Right ventricle myocardium inferior (tissue), 1 donor: ENCODE measurements at places on chromosomes 4 and X. TPM values are rescaled to one million over a fixed set of nuclear protein-coding genes. Genes with fewer than 3 reads are reported as not detected.

Gene SLC9A7
- 2.5 TPM for total RNA-seq

Gene PF4V1
- not detected for total RNA-seq

Gene PCDH10
- total RNA-seq = 0.03 TPM

Gene FAM9C
- 0.38 TPM for total RNA-seq

Gene PGM2
- total RNA-seq = 13.1 TPM

Gene FANCB
- total RNA-seq = 0.54 TPM

Gene CLCN4
- 26.7 TPM for total RNA-seq

Gene NPY5R
- total RNA-seq = not detected

Gene MTMR8
- total RNA-seq = 0.41 TPM

Gene YY2
- 0.46 TPM for total RNA-seq

DNA sequence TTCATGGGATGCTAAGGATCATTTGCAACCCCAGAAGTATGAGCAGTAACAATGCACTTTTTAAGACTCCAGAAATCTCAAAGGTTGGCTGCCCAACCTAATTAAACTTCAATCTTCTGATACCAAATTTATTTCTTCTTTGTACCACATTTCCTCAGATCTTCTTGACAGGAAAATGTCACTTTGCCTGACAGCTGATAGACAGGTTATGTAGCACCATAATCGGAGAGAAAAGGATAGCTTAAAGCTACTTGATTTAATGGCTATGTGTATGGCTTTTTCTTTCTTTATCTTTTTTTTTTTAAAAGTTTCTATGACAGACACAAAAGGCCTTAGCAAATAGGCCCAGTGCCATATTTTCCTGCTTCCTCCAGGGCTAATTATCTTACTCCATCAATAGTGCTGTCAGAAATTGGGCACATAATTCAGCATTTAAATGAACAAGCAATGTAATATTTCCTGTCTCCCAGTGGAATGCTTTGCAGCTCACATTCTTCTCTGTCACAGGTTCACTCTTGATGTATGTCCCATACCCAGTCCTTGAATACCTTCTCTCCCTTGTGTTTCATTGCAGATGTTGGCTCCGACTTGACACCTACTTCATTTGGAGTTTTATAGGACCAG is 795.7 kb downstream of the ADGRL3 start:
- DNase-seq = no peak

GRCh38 chrX:111568354-111568753 is 56.9 kb downstream of the SERTM2 start:
- DNase-seq = no peak

DNA sequence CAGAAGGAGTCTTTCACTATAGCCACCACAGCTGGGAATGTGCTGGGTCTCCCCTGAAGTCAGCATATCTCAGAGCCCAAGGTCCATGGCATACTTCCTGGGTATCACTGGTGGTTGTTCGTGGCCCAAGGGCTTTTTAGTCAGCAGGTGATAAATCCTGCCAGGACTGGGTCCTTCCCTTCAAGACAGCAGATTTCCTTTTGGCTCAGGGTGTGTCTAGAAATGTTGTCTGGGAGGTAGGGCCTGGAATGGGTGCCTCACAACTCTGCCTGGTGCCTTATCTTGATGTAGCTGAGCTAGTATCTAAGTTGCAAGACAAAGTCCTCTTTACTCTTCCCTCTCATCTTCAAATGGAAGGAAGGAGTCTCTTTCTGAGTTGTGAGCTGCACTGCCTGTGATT is 102.4 kb upstream of the TMLHE start:
- DNase-seq = no peak

GRCh38 chr4:188988131-188988530 is 848.9 kb downstream of the TRIML1 start:
- DNase-seq = no peak

GRCh38 chr4:16894406-16894805 is 4.0 kb downstream of the LDB2 start:
- no peak for DNase-seq

GRCh38 chrX:10598540-10598939 is 21.8 kb downstream of the MID1 start:
- no peak for DNase-seq

DNA sequence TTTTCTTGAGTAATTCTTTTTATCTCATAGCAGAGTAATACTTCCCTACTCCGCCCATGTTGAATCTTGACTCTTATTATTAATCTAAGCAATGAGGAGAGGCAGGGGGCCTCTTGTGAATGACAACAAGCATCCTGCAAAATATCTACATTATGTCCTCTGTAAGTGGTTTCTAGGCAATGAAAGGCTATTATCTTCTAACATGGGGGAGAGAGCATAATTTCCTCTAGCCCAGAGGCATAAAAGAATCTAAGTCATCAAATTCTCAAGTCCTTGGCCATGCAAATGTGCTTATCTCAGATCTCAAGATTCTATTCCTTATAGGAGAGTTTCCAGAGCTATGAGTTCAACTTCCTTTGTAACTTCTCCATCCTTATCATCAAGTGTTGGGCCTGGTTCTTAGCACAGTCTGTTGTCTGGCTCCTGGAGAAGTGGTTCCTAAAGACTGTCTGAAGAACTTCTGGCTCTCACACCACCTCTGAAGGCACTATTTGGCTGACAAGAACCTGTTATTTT is 423.1 kb upstream of the INTU start:
- no peak for DNase-seq

DNA sequence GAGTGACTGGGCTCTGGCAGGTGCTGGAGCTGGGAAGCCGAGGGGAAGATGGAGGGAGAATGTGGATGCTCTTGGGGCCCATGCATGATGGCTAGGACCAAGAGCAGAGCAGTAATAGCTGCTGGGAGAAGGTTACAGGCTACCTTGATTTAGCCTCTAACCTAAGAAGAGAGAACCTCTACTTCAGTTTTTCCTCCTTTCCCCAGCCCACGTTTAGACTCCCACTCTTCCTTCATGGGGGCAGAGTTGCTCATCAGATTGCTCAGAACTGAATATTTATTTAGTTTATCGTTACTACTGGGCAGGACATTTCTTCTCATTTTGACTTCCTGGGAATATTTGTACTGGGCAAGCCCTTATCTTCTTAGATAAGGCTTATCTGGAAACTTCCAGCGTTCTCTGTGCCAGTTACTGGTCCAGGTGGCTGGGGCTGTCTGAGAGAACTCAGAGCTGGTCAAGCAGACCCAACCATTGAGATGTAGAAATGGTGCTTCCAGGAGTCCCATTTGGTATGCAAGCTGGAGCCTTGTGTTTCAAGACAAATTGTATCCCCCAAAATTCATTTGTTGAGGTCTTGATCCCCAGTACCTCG is 442.9 kb upstream of the BOD1L1 start:
- DNase-seq = no peak

DNA sequence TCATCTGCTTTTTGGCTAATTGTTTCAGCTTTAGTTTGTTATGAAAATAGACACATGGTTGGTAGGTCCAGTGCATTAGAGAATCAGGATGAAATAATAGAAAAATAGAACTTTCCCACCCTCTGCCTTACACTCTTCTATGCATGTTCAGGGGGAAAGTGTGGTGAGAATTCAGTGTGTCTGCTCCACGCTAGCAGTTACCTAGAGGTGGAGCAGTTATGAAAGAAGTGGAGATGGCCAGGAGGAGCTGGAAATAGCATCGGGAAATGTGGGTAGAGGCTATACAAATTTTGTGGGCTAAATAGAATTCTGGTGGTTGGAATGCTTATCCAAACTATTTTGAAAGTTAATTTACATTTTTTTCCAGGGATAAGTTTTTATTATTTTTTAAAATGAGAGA is 91.4 kb upstream of the MAD2L1 start:
- DNase-seq = no peak

DNA sequence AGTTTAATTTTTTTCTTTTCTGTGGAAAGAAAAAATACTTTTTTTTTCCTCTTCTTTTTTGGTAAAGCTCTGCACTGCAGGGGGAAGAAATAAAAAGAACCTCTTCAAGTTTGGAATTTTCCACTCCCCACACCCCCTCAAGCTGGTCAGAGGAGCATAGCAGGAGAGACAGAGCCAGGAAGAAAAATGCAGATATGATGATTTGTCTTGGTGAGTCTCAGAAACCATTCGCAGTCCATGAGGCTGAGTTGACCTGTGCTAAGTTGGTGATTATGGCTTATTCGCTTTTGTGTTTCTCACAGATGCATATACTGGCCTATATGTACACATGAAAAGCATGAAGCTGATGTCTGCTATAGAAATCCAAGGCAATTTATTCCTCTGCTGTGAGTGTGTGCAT is 205.9 kb downstream of the LDB2 start:
- no peak for DNase-seq

DNA sequence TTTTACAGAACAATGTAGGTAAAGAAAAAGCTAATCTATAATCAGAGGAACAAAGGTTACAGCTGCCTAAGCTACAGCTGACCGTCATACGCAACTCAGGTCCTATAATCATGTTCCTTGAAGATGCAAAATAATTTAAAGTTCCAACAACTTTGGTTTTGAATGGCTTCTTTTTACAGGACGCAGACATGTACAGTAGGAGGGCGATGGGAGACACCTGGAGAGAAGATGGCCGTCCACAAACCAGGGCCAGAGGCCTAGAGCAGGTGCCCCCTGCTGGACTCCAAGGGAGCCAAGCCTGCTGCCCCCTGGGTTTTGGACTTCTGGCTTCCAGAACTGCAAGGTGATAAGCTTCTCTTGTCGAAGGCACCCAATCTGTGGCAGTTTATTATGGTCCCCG is 10.6 kb downstream of the HGFAC start:
- no peak for DNase-seq

DNA sequence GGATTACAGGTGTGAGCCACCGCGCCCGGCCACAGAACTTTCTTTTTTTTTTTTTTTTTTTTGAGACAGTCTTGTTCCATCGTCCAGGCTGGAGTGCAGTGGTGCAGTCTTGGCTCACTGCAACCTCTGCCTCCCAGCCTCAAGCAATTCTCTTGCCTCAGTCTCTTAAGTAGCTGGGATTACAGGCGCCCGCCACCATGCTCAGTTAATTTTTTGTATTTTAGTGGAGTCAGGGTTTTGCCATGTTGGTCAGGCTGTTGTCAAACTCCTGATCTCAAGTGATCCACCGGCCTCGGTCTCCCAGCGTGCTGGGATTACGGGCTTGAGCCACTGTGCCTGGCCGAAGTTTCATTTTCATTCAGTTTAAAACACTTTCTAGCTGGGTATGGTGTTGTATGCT is 16.4 kb downstream of the FAM193A start:
- no peak for DNase-seq

DNA sequence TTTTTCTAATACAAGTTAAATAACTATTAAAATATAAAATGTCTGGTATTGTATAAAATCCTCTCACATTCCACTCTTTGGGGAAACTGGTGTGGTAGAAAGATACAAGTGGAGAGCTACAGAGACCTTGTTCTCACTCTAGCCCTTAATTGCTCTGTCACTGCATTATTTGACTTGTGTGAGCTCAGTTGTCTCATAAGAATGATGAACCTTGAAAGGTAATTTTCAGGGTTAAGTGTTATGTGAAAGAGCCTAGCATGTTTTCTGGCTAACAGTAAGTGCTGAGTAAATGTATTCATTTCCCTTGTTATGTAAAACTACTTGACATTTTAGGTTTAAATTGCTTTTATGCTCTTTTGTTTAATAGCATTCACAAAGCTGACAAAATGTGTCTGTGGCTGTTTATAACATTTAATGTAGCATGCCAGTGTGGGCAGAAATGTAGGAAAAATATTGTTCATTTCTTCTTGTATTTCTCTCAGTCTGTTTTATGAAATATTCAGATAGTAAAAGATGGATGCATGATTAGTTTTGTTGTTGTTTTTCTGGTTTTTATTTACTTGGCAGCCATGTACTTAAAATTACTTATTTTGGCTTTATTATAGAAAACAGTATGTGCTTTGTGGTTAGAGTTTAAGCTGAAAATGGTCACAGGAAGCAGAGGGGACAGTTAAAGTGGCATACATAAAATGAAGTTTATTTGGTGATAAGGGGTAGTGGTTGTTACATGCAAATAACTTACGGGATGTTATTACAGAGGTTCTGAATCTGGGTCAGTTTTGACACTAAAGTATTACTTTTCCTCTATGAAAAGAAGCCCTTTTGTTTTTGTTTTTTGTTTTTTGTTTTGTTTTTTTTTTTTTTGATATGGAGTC is 29.2 kb downstream of the SLAIN2 start:
- no peak for DNase-seq

DNA sequence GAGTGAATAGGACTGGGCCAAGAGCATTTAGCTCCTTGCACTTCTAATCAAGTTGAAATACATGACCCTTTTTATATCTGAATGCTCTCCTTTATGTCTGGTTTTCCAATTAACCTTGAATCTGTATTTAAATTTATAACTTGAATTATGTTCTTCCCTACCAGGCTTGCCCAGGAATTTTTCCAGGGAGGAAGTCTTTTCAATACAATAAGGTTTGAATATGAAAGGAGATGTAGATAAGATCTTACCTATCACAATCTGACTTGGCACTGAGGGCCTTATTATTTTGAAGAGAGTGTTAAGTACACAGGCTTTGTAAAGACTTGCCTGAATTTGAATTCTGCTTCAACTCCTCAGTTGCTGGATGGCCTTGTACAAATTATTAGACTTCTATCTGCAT is 555.7 kb downstream of the PCDH7 start:
- DNase-seq = no peak

GRCh38 chr4:38034986-38035882 is 75.0 kb downstream of the PTTG2 start:
- no peak for DNase-seq

DNA sequence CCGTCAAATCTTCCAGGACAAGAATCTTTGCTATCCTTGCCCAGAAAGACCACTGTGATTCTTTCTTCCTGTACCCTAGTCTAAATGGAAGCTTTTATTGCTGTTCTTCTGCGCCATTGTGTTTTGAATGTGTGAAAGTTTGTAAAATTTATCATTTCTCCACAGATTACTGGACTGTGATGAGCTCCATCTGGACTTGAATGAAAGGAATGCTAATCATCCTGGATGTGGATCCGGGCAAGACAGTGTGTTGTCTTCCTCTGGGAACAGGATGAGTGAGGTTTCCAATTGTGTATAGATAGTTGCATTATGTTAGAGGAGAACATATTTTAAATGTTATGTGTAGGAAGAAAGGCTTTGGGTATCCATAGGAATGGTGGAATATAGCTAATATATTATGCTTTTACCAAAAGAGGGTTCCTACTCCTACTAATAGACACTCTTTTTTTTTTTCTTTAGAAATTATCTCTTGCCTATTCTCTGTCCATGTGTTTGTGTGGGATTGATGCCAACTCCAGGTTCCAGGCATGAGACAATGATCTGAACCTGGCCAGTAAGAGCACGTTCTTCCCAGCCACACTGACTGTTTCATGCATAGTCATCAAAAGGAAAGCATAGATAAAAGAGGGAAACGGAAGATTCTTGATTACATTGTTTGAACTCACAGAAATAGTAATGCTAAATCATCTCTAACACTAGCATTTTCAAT is 803.6 kb upstream of the ADGRL3 start:
- DNase-seq = no peak

- no peak for DNase-seq
These were observed 14.1 kb upstream of the TCEANC start for GRCh38 chrX:13638826-13639225.

- DNase-seq = no peak
These were observed 206.1 kb downstream of the SLC39A8 start for GRCh38 chr4:102139132-102139573.
